Stimulated activated CD4-positive, alpha-beta T cell treated with anti-CD3 and anti-CD28 coated beads, Interleukin-2, amount 100 ng/mL, for 48 hours (primary cell): ENCODE measurements at places on chromosomes 11 and 22.
A peak's percentile ranks its signal among the peaks of the same experiment; 100 is the strongest.

DNA sequence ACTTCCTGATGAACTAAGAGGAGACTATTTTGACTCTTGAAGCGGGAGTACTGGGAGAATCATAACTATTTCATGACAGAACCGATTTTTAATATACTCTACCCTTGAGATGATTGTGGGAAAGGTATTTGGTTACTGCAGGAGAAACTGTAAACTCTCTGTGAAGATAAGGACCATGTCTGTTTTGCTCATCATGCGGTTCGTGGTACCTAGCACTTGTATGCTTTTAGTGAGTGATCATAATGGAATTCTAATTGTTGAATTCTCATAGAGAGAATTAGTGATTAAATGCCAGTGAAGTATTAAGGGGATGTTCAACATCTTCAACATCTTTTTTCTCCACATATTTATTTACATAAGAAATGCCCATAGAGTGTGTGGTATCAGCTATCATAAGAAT, 11.4 kb downstream of the AASDHPPT start:
- DNase-seq = no peak

DNA sequence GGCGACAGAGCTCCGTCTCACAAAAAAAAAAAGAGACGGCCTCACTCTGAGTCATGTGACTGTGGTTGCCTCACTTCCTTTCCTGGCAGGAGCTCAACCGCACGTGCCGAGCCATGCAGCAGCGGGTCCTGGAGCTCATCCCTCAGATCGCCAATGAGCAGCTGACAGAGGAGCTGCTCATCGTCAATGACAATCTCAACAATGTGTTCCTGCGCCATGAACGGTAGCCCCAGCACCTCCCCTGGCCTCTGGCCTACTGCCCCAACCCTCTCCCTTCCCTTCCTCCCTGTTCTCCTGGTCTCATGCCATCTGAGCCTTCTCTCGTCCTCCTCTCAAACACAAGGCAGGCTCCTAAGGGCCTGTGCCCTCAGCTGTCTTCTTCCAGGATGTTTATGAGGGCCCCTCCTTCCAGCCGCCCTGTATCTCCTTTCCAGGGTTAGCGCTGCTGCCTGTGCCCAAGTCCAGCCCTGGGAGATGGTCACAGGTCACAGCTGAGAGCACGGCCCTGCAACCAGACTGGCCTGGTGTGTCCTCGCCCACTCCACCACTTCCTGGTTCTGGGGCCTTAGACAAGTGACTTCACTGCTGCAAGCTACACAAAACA, 30.7 kb downstream of the TOM1 start:
- peak; percentile 47 for DNase-seq

DNA sequence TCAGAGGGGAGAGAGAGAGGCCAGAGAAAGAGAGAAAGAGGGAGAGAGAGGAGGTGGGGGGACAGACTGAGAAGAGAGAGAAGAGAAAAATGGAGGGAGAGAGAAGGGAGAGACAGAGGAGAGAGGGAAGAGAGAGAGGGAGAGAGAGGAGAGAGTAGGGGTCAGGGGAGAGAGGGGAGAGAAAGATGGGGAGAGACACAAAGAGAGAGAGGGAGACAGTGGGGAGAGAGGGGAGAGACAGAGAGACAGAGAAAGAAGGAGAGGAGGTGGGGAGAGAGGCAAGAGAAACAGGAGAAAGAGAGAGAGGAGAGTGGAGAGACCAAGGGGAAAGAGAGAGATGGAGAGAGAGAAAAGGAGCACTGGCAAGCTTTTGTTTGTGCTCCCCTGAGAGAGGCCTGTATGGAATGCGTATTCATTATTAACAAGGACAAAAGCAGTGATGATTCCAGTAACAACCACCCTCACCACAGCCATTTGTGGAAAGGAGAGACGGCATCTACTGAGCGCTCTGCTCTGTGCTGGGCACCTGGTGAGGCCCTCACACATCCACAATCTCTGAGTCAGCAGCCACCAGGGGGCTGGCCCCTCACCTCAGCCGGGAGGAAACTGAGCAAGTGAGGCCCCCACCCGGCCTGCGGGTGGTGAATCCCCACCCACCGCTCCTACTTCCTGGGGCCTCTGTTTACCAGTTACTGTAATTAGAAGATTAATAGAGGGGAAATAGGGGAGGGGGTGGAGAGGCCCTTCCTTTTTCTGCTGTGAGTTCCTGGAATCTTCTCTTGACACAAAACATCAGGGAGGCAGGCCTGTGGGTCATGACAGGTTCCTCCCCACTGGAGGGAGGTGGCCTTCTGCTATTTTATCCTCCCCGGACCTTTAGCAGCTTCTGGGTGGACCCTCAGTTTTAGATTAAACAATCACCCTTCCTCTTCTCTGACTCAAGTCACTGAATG, 14.6 kb upstream of the MIAT start:
- peak; percentile 76 for DNase-seq

DNA sequence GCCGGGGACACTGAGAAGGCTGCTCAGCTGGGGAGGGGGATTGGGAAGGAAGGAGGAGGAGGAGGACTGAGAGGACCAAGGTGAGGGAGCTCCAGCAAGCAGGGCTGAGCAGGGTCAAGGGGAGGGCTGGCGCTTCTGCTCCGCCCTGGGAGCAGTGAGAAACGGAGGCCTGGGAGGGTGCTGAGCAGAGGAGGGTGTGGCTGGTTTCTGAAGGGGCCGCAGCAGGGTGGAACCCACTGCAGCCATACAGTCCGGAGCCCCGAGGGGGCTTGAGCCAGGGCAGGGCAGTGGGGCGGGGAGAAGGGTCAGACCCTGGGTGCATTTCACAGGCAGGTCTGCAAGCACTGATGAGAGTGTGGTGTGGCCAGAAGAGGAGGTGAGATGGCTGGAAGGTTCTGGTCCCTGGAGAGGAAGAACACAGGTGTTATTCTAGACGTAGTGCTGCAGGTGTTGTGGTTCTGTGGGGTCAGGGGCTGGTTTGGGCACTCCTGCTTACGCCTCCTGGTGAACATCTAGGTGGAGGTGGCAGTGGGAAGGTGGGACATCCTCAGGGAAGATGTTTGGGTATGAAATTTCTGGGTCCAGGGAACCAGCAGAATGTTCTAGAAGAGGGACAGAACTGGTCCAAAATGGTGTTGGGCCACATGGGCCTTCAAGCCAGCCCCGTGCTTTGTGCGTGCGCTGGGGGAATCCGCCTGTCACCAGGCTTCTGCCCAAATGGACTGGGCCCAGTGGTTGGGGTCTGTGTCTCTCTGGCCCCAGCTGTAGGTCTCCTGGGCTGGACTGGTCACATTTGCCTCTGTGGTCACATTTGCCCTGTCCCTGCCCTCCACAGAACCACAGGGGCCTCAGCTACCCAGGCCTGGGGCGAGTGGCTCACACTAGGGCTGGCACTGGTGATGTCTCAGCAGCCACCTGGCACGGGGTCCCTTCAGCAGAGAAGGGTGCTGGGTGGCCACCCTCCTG, 714.7 kb downstream of the BRD1 start:
- DNase-seq = no peak

- DNase-seq = no peak
Measured at GRCh38 chr22:30045494-30045887, 34.8 kb upstream of the HORMAD2 start.

- DNase-seq = no peak
Measured at GRCh38 chr11:108870373-108871020, 205.6 kb downstream of the DDX10 start.
